Fibroblast of skin of left biceps (primary cell): ENCODE measurements at places on chromosomes 4 and X.

DNA sequence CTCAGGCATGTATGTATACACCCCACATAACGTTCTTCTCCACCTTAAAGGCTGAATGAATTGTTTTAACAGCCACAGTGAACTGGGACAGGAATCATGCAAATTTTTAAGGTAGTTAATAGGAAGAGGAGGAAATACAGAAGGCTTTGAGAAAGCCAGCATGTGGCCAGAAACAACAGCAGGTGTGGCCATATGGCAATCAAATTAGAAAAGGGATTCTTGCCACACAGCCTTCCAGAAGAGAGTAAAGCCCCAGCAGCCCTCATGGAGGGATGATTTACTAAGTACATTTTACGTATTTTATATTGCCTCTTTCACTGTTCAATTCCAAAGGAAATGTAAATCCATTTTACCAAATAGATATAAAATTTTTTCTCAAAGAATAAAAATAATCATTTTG lies 792.2 kb downstream of the ADGRL3 start:
- no peak for DNase-seq

DNA sequence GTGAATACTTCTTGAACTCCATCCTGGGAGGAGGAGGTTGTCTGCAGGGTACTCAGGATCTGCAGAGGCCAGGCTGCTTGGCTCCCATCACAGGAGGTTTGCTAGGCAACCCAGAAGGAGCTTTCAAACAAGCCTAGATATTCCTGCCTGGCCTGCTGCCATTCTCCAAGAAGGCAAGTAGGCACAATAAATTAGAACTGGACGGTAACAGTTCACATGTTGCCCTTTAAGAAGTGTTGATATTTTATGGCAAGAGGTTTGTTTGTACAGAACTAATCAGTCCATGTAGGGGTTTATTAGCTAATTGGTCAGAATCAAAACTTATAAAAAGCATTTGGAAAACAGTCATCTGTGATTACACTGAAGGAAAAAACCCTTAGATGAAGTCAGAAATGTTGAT lies 39.3 kb downstream of the SYNPO2 start:
- no peak for DNase-seq

- DNase-seq = no peak
Measured at GRCh38 chr4:171170671-171171070, 642.5 kb upstream of the GALNTL6 start.

- DNase-seq = no peak
Measured at GRCh38 chr4:24730256-24731001, 64.9 kb upstream of the SOD3 start.

DNA sequence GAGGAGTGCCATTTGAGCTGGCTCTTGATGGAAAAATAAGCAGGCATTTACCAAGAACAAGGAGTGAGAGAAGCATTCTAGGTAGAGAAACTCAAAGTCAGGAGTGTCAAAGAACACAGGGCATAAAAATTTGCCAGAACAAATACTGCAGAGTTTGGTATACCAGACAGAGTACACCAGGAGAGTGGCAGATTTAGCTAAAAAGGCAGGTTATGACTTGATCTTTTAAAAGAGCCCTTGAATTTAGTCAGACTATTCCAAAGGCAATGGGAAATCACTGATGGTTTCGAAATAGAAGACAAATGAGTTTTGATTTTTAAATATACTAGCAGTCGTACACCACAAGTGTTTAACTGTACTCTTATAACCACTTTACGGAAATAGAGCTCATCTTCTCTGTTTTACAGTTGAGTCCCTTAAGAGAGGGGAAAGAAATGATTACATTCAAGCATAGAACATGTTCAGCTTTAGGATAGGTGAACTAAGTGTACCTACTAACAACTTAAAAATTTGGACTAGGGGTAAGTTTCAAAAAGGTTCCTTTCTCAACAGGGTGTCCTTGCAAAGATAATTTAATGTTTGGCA lies 10.2 kb downstream of the UBE2D3 start:
- no peak for DNase-seq

GRCh38 chr4:110630688-110631402 lies 8.0 kb upstream of the PITX2 start:
- no peak for DNase-seq

DNA sequence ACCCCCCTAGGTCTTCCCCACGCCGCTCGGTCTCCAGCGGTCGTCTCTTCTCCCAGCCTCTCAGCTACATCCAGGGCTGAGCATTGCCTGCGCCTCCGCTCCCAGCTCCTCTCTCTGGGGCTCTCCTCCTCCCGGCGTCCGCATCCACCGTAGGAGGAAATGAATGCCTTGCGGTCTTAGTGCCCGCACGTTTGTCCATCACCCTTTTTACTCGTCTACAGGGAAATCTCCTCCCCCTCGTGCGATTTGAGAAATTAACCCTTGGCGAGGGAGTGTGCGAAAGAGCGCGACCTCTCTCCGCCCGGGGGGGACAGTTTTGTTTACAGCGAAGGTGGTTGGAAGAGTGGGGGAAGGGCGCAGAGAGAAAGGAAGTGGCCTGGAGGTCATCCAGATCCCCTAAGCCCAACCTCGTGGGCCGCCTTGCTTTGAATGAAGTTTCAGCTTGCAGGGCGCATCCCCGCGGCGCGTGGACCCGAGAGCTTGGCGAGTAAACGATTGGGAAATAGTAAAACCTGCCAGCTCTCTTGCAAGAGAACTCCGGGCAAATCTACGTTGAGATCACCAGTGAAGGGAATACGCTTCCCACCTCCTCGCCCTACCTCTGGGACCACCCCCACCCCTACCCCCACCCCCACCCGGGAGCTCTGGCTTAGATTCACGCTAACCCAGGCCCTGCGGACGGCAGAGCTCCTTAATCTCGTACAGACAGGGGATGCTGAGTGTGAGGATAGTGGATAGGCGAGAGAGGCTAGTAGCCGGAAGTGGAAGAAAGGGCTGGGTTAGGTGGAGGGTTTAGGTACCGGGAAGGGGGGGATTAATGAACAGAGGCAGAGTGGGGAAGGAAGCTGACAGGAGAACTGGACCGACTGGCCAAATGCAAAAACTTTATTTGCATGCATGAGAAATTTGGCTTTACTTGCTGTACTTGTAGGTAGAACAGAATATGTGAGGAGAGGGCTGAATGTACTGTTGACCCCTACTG lies at the start of gene ELOVL6:
Gene ELOVL6, minus strand, starts transcription at position 181 of the 982 bp plus-strand sequence. CDS start 280 bp downstream, outside the sequence.
- DNase-seq = no peak

DNA sequence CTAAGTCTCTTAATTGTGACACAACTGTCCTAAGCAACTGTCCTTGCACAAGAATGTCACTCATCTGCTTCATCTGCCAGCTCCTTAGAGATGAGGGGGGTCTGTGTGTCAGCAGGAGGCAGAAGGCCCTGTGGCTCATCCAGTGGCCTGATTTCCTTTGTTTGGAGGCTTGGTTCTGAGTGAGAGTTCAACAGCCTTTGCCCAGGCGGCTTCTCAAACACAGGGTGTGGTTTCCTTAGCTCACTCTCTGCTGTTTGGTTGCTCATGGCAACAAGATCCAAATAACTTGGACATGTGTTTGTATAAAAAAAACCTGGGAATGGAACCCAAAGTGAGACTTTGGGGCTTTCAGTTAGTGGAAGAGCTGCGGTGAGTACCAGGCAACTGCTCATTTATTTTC lies 46.6 kb downstream of the MAP7D3 start:
- DNase-seq = no peak

GRCh38 chr4:103499094-103499493 lies 220.7 kb downstream of the TACR3 start:
- DNase-seq = peak; percentile 37

GRCh38 chrX:82362550-82362949 lies 1145.5 kb upstream of the POU3F4 start:
- DNase-seq = no peak

DNA sequence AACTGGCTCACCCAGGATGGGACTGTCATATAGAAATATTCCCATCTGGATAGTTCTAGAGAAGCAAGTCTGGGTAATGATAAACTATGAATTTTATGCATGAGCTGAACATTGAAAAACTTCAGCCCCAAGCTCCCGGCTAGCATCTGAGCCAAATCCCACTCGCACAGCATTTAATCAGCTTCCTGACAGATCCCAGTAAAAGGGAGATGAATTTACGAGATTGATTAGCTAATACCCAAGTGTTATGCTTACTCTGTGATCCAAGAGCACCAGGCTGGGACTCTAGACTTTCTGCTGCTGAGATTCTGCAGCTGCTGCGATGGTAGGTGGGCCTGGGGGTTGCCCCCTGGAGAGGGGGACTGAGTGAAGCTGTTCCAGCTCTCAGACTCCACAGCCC lies 28.0 kb downstream of the FRMPD3 start:
- no peak for DNase-seq

GRCh38 chr4:185540487-185541120 lies 5.3 kb upstream of the PDLIM3 start:
- DNase-seq = no peak

- no peak for DNase-seq
Measured at GRCh38 chr4:101135371-101136010, 211.8 kb downstream of the PPP3CA start.
